ENCODE measurements at places on chromosomes 7 and 10.
A peak's percentile ranks its signal among the peaks of the same experiment; 100 is the strongest.

DNA sequence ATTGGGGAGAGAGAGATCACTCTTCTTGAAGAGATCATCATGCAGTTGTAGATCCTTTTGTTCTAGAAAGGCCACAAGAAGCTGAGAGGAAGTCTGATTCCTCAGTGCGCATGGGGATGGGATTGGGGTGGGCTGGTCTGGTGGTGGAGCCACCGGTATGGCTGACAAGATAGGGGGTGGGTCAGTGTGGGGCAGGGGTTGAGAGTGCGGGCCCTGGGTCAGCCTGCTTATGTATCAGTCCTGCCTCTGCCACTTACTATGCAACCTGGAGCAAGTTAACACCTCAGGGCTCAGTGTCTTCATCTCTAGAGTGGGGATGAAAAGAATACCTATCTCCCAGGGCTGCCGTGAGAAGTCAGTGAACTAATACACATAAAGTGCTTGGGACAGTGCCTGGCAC lies 8.0 kb downstream of the SMARCD3 start:
- DNase-seq = no peak

GRCh38 chr7:116802746-116803152 lies 59.6 kb upstream of the CAPZA2 start:
- DNase-seq = peak; percentile 19

DNA sequence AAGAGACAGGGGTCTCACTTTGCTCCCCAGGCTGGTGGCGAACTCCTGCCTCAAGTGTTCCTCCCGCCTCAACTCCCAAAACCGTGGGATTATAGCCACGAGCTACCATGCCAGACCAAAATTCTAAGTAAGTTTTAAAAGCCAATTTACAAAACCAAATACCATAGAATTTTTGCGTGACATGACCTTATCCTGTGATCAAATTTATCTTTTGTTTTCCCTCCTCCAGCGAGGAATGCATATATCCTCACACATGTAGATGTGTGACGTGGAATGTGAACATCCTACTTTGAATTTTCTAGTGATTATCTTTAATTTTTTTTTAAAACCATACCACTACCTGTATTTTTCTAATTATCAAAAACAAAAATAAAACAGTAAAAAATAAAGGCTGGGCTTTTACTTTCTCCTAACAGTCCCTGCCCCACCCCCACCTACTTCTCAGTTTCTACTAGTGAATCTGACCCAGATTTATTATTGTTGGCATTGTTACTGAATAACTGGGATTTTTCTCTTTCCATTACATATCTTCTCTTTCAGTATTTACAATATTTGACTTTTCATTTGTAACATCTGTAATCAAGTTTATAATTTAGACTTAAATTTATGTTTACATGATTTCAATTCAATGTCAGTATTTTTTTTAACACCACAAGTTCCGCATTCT lies 26.0 kb downstream of the CYTH3 start:
- no peak for DNase-seq

DNA sequence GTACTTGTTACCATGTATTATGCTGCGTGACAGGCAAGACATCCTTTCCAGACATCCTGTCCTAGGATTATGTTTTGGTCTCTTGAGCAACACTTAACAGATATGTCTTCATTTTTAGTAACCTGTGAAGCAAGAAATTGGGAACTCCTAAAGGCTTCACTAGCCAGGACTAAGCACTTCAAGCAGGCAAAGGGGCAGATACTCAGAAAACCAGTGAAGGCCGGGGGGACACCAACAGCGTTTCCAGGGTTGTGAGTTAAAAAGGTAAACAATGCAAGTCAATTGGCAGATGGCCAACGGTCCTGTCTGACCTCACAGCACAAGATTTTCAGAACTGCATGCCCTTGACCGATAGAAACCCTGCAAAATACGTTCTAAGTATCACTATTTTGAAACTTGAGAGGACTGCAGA lies 77.6 kb upstream of the SFMBT2 start:
- DNase-seq = no peak

DNA sequence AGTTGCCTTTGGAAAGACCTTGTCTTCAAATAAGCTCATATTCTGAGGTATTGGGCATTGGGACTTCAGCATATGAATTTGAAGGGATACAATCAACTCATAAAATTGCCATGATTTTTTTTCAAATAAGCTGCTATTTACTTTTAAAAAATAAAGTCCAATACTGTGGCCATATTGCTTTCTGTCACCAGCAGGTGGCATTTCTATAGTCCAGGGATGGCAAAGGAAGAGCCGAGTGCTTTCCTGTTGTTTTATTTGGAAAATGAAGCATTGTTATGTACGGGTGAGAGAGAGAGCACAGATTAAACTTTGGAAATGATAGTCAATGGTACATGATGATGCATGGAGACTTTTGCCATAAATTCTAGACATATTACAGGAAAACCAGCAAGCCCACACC lies 104.1 kb upstream of the DPP6 start:
- no peak for DNase-seq

GRCh38 chr10:78934532-78934898 lies 134.3 kb upstream of the ZMIZ1 start:
- DNase-seq = no peak

DNA sequence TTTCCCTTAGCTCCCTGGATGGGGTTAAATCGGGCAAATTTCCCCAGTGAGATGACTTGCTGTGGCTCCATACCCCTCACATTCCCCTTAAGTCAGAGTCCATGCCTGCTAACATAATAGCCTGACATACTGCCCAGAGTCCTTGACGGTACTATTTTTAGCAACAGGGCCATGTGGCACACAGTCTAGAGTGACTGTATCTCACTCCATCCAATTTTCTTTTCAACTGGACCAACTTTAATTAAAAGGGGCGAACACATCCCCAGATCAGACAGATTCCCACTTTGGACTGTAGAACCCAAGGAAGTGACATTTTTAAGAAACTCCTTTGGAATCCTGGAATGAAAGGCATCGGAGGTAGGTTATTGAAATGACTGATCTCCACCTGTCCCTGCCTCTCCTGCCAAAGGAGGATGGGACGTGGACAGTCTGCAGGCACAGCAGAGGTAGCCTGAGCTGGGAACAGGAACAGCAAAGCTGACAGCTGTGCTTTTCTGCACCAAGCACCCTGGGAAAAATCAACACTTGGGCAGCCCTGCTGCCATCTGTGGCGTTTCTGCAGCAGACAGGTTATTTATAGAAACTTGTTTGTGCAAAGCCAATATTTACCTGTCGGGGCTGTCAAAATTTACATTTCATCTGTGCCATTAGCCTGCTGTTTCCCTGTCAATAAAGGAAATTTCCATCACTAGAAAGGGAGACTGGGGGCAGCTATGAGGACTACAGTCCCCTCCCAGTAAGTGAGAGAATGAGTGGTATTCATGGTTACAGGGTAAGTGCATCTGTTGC lies 221.5 kb upstream of the AOAH start:
- no peak for DNase-seq

GRCh38 chr10:102324061-102324460 lies 71.4 kb upstream of the NFKB2 start:
- DNase-seq = no peak

GRCh38 chr10:70405037-70405824 lies 1.3 kb downstream of the EIF4EBP2 start:
- peak; percentile 39 for DNase-seq

GRCh38 chr7:102154425-102154824 lies 132.2 kb upstream of the SH2B2 start:
- no peak for DNase-seq

- no peak for DNase-seq
Measured at GRCh38 chr7:88071994-88072714, 138.1 kb downstream of the ADAM22 start.

- DNase-seq = no peak
Measured at GRCh38 chr7:93894966-93895640, 4.5 kb upstream of the TFPI2 start.

DNA sequence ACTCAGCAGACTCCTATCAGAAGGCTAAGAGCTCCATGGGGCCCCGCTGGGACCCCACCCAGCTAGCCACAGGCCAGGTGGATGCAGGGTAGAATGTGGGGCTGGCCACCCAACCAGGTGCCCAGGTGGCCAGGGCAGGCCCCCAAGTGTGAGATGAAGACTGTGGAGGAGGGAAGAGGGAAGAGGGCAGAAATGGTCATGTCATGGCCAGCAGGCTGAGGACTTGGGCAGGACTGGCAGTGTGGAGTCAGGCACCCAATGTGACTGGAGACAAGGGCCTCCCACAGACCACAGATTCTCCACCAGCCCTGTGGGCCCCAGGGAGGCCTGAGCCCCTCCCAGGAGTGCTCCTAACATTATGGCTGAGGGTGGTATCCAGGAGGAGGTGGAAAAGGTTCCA lies 141.6 kb downstream of the TNS3 start:
- no peak for DNase-seq

DNA sequence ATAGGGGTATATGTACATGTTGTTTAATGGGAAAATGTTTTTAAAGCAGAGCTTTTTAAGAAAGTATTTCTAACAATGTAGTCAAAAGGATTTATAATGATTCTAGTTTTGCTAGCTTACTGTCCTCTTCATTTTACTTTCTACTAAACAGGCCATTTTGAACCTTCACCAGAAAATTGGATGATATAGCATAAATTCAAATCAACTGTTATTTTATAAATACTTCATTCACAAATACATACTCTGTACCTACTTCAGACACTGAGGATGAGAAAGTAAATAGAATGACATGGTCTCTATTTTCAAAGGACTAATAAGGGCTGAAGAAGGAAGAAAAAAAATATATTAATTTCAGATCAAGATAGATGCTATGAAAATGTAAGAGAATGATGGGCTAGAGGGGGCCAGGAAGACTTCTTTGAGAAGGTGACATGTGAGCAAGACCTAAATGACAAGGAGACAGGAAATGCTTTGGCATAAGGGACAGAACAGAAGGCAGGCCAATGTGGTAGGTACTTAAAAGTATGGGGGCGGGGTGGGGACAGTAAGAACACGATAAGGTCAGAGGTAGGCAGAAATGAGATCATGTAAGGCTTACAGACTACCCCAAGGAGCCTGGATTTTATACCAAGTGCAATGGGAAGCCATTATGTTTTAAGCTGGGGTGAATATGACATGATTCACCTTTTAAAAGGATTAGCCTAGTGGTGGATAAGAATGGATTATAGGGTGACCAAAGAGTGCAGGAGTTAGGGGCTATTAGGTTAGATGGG lies 5.2 kb downstream of the NAMPT start:
- no peak for DNase-seq

GRCh38 chr7:35624299-35625186 lies 70.4 kb downstream of the HERPUD2 start:
- DNase-seq = peak; percentile 63

DNA sequence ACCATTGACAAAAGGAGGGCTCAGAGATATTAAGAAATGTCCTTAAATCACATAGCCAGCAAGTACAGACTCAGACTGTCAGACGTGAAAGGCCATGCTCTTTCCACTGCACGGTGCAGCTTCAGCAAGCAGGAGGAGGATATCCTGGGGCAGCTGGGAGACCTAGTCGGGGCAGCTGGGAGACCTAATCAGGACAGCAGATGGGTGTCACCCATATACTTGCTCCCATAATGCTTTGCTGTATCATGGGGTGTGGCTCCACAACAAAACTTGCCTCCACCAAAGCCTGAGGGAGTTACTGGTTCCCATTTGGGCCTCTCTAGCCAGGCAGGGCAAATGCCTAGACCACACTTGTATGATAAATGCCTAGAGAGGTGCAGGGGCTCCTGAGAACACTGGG lies 55.4 kb downstream of the GRID1 start:
- no peak for DNase-seq

DNA sequence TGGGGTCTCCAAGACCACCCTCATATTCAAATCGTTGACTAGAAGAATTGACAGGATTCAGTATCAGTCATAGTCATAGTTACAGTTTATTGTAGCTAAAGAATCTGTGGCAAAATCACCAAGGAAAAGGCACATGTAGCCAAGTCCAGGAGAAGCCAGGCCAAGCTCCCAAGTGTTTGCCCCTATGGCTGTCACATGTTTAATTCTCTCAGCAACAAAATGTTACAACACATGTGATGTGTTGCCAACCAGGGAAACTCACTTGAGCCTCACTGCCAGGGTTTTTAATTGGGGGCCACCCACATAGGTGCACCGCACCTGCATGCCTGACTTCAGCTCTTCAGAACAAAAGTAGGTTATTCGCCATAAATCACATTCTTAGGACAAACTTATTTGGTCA lies 1030.9 kb upstream of the CELF2 start:
- no peak for DNase-seq

- no peak for DNase-seq
Measured at GRCh38 chr7:24737281-24737680, 20.0 kb downstream of the GSDME start.

- no peak for DNase-seq
Measured at GRCh38 chr10:57654856-57655255, 612.8 kb downstream of the IPMK start.

GRCh38 chr10:68224810-68225209 lies 7.1 kb downstream of the ATOH7 start:
- no peak for DNase-seq

- DNase-seq = no peak
Measured at GRCh38 chr10:50740293-50740648, 535 bp downstream of the ASAH2B start.

GRCh38 chr10:86707505-86707904 lies 39.2 kb downstream of the LDB3 start:
- DNase-seq = no peak

GRCh38 chr10:108582888-108583287 lies 1340.4 kb downstream of the XPNPEP1 start:
- no peak for DNase-seq

- DNase-seq = no peak
Measured at GRCh38 chr7:98551611-98552273, 65.3 kb upstream of the NPTX2 start.

GRCh38 chr10:102492344-102492939 lies 10.1 kb downstream of the ACTR1A start:
- DNase-seq = no peak

DNA sequence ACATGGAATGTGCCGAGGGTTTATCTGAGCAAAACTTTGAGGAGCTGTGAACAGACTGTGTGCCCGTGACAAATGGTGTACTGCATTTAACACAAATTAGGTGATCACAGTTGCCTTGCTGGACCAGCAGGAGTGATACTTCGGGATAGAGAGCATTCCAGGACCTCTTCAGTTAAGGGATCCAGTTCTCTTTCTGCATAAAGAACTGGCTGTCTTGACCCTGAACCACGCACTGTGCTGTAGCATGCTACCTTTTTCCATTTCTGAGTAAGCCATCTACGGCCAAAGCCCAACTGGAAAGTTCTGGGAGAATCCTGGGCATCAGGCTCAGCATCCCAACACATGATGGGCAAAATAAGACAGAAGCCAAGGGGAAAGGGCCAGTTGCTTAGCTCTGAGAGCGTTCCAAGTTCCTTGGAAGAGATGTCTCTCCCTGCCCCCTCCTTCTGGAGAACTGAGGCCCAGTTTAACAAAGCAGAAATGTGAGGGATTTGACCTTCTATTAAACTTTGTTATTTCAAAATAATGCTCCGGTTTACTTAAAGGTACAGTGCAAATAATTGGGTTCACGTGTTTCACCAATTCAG lies 37.9 kb upstream of the ADD3 start:
- DNase-seq = no peak
